ENCODE measurements at places on chromosomes 1 and 21.
A peak's percentile ranks its signal among the peaks of the same experiment; 100 is the strongest.

DNA sequence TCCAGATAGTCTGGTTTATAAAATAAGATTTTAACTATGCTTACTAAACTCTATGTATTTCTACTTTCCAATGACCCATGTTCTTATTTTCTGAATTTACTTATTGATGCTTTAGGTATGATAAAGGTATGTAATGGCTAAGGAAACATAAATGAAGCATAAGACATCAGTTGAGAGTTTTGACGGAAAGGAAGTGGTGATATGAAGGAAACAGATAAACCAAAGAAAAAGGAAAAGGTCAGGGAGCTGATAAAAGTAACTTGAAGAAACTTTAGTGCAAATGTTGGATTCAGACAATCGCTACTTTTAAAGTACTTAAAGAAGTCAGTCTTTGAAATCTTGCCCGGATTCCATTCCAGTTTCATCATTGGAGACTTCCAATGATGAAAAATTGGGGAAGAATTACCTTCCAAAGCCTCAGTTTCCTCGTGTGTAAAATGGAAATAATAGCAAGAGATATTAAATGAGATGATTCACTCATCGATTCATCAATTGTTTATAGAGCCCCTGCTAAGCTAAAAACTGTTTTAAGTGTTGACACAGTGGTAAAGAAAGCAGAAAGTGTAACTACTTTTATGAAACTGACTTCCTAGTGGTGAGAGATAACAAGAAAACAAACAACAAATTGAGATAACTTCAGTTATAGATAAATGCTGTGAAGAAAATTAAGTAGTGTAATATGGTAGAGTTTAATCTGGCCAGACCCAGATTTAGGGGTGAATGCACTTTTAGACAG is 10.6 kb downstream of the PTPRC start:
- DNase-seq, result no peak

- peak; percentile 76 for DNase-seq
Measured at GRCh38 chr1:8061210-8061609, 35.1 kb upstream of the ERRFI1 start.

DNA sequence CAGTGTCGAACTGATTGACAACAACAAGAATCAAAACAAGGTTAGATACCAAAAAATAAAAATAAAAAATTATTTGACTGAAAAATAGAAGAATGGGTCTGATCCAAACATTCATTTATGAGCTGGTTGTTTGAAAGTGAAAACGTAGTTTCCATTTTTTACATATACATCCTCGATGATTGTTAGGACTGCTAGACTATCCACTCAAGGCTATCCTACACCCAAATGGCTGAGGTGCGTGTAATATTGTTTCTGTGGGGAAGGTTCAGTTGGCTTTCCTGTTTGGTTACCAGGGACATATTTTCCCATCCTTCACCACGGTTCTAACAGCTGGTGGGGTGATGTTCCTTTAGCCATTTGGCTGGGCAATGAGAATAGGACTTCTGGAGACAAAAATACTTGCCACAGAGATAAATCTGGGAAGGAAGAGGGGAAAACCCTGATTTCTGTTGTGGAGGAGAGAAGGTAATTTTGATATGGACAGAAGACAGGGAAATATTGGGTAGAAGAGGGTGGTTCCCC is 66.3 kb downstream of the MAP3K7CL start:
- no peak for DNase-seq

- DNase-seq, result no peak
Measured at GRCh38 chr1:116257341-116257767, 115.7 kb upstream of the ATP1A1 start.

GRCh38 chr1:62599044-62599443 is 1.7 kb downstream of the ANGPTL3 start:
- DNase-seq, result no peak

DNA sequence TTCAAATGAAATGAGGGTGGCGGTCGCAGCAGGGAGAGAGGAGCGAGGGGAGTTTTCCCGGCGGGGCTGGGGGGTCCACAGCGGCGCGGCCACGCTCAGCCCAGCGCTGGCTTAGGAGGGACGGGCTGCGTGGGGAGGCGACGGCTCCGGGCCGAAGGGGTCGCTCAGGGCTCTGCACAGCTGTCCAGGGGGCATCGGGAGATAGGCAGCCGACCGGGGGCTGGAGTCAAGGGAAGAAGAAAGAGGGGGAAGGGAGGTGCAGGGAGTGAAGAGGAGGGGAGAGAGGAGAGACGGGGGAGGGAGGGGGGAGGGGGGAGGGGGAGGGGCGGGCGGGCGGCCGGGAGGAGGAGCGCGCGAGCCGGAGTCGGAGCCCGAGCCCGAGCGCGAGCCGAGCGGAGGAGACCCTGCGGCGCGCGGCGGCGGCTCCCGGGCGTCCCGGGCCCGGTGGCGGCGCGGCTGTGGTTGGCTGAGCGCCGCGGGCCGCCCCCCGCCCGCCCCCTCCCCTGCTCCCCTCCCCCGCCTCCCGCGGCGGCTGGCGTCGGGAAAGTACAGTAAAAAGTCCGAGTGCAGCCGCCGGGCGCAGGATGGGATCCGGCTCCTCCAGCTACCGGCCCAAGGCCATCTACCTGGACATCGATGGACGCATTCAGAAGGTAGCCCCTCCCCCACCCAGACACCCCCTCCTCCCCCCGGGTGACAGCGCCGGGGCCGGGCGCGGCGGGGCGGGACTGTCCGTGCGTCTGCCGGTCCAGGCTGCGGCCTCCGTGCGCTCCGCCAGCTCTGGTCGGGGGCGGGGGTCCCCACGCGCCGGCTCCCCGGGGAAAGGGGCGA is at the start of gene PDE9A:
PDE9A (plus strand) TSS at position 391 of the 831 bp plus-strand sequence; CDS start at position 585, 194 bp downstream.
- DNase-seq, result no peak

DNA sequence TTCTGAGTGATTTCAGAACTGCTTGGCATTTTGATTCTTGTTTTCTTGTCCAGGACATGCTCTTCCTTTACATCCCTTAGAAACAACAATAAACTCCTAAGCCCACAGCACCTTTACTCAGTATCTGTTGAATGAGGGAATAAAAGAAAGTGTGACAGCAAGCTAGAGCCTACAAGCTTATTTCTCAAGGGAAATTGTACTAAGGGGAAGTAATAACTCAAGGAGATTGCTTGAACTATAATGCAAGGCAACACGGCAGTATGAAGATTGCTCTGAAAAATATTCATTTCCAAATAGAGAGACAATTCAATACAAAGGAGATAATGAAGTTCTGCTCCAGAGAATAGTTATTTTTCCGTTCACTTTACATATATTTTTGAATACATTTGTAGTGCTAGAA is 6.5 kb downstream of the OR6P1 start:
- DNase-seq, result no peak

DNA sequence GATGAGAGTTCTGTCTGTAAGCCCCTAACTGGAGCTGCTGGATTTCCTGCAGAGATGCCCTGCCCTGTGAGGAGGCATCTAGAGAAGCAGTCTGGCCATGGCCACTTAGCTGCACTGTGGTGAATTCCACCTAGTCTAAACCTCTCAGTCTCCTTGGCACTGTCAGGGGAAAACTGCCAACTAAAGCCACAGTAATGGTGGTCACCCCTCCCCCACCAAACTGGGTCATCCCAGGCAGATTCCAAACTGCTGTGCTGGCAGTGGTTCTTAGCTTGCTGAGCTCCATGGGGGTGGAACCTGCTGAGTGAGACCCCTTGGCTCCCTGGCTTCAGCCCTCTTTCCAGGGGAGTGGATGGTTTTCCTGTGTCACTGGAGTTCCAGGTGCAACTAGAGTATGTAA is 740.6 kb downstream of the RWDD3 start:
- DNase-seq, result peak; percentile 36

GRCh38 chr1:200153277-200154055 is 126.0 kb downstream of the NR5A2 start:
- no peak for DNase-seq

DNA sequence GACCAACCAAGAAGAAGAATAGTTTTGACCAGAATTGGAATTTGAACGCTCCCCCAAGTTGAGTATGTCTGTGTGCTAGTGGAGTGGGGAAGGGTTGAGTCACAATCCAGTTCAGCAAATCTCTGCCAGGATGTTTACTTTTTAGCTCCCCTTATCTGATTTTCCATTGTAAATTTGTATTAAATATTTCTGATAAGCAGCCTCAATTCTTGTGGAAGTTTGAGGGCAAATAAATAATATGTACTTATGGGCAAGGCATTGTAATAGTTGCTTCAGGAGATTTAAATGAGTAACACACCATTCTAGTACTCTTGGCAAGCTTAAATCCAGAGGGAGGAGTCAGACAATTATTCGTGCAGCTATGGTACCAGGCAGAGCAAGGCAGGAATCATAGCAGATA is 14.4 kb downstream of the CXADR start:
- no peak for DNase-seq

GRCh38 chr21:32929633-32930038 is 96.1 kb upstream of the OLIG2 start:
- no peak for DNase-seq

DNA sequence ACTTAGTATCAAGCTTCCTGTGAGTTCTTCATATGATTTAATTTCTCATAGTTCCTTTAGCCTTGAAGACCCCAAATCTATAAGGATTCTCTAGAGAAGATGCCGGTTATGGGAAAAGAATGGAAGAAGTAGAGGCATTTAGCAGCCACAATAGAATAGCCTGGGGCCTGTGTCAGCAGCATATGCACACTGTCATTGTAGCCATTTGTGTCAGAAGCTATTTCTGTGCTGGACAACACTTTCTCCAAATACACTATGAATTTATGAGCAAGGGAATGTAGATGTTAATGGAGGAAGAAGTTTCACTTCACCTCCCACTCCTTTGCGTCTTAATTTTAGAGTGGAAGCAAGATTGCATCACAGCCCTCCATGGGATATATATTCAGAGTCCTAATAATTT is 17.4 kb downstream of the JAM2 start:
- no peak for DNase-seq

- no peak for DNase-seq
Measured at GRCh38 chr1:91801496-91802115, 84.3 kb downstream of the TGFBR3 start.

GRCh38 chr1:211951856-211952255 is 83.5 kb downstream of the INTS7 start:
- peak; percentile 23 for DNase-seq

DNA sequence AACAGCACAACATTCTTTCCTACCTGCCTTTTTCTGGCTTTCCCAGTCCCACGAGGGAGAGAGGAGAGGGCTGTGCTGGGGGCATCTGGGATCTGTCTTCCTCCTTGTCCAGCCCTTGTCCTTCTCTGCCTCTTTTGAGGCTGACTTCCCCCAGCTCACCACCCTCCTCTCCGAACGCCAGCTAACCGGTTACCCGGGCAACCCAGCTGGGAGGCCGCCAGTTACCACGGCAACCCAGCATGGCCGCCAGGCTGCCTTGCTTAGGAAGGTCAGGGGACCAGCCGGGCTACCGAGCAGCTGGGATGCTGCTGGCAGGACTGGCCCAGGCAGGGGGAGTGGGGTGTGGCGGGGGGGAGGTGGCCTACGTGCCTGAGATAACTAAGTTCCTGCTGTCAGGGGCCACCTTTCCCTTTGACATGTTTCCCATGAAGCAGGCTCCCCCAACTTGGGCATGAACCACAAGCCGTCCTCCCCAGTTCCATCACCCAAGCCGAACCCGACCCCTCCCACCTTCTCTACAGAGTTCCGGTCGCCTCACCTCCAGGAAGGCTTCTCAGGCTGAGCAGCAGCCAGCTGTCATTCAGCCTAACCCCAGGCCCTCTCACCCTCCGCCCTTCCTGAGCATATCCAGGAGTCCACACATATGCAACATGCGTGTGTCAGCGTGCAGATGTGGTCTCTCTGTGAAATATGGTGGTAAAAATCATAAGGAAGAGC is 8.7 kb downstream of the PLEKHA6 start:
- DNase-seq, result no peak

DNA sequence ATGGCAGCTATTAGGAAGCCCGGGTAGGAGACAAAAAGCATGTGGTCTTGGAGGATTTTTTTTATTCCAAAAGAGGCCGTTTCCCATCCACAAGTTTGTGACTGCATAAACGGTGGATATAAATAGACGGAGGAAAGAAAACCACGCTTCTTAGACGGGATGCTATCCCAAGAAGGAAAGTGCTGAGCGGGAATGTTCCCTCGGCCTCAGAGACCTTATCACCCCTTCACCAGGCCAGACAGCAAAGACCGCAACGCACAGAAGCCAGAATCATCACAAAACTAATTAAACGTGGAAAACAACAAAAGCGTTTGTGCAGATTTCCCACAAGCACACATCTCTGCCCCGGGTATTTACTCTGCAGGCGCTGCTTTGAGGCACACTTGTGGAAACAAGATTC is 43.2 kb downstream of the HLCS start:
- no peak for DNase-seq

DNA sequence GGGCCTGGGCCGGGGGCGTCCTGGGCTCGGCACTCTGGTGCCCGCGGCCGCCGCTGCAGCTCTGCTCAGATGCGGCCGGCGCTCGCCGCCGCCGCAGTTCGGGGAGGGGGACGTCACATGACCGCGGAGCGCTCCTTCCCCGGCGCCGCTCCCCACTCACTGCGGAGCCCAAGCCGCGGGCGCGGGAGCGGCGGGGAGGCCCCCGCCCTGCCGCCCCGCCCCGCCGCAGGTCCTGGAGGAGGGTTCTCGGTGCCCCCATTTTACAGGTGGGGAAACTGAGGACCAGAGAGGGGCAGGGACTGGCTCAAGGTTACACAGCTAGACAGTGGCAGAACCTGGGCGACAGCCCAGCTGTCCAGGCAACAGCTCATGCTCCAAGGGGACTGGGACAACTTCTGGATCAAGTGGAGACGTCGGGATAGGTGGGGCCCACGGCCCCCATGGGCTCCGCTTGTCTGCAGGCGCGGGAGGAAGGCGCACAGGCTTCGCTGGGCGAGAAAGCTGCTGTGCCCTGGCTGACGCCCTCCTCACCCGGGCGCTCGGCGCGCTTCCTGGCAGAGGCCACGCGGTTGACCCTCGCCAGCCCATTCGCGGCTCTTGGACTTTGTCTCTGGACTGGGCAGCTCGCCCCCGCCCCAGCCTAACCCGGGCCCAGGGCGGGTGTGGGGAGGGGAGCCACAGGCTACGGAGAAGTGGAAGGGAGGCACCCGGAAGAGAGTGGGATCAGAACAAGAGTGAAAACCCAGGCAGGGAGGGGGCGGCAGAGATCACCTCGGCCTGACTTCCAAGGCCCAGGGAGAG is at the start of gene RAP1GAP:
RAP1GAP (minus strand) TSS at position 100 of the 801 bp plus-strand sequence. CDS start 49,325 bp downstream, outside the sequence.
- no peak for DNase-seq

- DNase-seq, result no peak
Measured at GRCh38 chr1:9805006-9805508, 18.7 kb downstream of the CLSTN1 start.

DNA sequence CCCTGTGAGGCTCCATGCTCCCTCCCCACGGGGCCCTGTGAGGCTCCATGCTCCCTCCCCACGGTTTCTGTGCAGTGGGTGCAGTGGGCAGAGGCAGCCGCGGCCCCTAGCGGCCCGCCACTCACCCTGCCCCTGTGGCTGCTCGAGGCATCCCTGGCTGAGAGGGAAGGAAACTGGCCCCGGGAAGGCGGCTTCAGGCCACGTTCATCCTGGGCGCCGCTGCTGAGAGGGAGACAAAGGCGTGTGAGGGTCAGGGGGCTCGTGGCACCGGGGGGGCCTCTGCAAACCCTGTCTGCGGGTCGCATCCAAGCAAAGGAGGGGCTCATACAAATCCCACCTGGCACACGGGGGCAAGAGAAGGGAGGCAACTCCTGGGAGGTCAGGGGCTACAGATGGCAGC is 8.5 kb downstream of the CFAP410 start:
- DNase-seq, result no peak

Measured in HS-5 (cell line).